Astrocyte (in vitro differentiated cells and primary cell): ENCODE measurements at places on chromosomes 6 and 20. TPM values are rescaled to one million over a fixed set of nuclear protein-coding genes. Genes with fewer than 3 reads are reported as not detected.

CNBD2 gene
- total RNA-seq: 2.1 and 3.0 TPM in 2 replicates

GRCh38 chr6:27872642-27873020 lies 39.6 kb downstream of the OR2B2 start:
- no peak for DNase-seq

C6orf132 gene
- total RNA-seq: 3.3 and 5.3 TPM in 2 replicates

- no peak for DNase-seq
Observed at GRCh38 chr6:130720076-130720715, 107.0 kb upstream of the SMLR1 start.

GRCh38 chr6:30824698-30825097 lies 59.6 kb upstream of the DDR1 start:
- DNase-seq: no peak

DNA sequence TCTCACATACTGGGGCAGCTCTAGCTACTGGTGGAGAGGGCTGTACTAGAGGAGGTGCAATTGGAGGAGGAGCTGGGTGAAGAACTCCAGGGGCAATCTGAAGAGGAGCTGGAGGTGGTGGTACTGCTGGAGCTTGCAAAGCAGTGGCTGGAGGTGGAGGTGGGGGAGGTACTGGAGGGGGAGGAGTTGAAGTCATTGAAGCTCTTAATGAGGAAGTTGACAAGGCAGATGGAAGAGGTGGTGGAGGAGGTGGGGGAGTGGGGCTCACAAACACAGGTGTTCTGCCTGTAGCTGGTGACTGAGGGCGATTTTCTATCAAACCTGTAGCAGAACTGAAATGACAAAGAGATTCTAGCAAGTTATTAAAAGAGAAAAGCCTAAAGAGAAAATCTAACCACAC lies 77.6 kb downstream of the WASF1 start:
- DNase-seq: no peak
